CD4-positive, alpha-beta T cell treated with Interleukin-12 subunit alpha and Interleukin-12 subunit beta, for 1 hour (primary cell): ENCODE measurements at places on chromosomes 3 and 15.

DNA sequence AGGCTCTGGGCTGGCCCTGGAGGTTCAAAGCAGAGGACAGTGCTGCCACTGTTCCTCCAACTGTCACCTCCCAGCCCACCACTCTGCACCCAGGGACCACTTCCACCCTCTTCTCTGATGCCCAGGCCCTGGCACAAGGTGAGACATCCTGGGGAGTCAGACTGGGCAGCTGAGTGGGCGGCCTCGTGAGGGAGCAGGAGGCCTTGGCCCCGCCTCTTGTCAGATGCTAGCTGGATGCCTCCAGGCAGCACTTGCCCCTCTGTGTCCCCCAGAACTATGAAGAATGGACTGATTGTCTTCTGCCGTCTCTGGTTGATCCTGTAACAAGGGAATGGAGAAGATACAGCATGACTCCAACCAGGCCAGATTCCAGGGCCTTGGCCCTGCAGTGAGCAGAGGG lies 191.0 kb upstream of the LINGO1 start:
- DNase-seq, result no peak

- DNase-seq, result no peak
Observed at GRCh38 chr15:31275331-31276262, 51.0 kb upstream of the KLF13 start.

GRCh38 chr3:23864931-23865330 lies 51.9 kb downstream of the NKIRAS1 start:
- no peak for DNase-seq

DNA sequence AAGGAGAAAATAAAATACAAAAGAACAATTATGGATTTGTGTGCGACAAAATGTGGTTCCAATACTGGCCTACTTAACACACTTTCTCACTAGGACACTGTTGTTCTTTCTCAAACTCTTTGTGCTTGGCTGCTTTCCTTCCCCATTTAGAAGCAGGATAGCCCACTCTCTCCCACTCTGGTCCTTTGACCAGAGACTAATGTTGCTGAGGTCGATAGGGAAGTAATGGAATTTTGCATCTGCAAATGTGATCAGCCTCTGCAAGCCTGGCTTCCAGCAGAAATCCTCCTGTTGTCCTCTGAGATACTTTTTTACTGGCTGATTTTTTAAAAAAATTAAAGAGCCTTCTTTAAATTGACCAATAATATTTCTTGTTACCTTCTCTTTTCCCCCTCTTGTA lies 71.0 kb downstream of the PPM1L start:
- DNase-seq, result no peak

GRCh38 chr15:93705753-93706455 lies 525.5 kb upstream of the MCTP2 start:
- DNase-seq, result no peak

DNA sequence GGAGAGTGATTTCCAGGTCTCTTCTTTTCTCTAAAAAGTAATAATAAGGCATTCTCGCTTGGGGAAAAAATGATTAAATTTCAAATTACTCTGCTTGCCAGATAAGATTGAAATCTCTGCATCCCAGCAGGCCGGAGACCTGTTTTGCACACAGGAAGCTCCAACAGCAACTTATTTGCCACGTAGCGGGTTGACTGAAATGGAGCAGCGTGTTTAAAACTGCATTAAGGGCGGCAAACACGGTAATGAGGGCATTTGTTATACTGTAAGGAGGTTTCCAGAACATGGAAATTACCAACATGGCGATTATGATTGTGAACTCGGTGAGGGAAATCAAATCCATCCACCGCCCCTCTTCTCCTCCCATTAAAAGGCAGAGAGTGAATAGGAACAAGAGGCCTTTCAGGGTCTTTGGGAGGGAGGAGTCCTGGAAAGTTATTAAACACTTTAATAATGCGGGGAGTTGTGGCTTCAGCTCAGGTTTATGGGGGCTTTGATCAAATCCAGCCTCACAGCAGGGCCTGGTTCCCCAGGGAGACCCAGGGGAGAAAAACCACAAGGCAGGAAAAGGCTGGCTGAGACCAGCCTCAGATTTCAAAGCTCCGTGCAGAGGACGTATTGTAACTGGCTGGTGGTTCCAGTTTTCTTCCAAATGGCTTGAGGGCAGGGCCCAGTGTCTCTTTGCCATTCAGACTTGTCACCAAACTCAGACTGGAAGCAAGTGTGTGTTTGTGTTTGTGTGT lies 242.3 kb downstream of the TLE3 start:
- DNase-seq, result no peak

DNA sequence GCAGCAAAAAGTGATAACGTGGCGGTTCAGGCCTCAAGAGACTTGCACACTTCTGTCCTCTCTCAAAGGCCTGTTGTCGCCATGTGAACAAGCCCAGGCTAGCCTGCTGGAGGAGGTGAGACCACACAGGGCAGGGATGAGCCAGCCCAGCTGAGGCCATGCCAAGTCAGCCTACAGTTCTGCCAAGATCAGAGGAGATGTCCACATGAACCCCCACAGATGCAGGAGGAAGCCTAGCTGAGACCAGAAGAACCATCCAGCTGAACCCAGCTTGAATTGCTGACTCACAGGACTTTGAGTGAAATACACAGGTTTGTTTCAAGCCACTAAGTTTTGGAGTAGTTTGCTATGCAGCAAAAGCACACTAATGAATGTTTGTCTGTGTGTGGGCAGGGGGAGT lies 50.3 kb upstream of the SEC13 start:
- DNase-seq, result no peak

DNA sequence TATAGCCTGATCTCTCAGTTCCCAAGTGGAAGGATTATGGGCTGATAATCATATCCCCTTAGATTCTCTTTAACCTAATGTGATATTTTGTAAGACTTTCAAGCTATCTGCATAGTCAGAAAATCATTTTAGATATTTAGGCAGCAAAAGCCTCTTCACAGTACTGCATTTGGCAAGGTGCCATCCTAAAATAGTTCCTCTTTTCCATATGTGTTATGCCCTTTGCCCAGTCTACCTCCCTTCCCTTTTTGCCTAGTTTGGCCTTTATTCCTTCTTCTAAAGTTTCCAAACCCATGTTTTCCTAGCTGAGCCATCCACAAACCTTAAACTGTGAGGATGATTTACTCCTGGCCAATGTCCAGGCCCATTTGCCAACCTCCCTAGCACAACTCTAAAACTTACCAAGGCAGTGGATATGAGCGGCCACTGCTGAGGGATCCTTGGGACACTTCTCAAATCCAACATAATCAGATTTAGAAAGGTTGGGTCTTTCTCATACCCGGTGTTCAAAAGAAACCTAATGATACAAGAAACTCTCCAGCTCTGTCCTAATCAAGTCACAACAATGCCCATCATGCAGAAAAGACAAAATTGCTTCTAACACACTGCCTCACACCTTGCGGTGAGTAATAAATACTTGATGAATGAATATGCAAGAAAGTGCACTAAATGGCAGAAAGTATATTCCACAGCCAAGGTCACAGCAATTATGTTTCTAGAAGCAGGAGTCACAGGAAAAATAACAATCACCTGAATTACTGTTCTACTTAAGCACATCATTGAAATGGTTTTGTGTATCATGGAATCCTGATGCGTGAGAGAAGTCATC lies 493.9 kb downstream of the NLGN1 start:
- no peak for DNase-seq

DNA sequence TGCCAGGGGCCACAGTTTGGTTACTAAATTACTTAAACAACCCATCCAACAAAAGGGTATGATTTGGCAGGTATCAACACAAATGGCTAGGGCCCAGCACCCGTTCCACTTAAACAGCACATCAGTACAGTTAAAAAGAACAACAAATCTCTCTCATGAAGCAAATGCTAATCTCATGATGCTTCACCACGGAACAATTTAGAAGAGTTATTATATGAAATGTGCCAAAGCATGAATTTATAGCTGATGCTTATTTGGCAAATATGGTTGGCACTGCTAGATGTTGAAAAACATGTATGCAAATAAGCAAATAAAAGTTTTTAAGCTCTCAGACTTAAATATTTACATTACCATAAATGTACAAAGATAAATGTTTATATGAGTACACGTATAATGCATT lies 2.3 kb downstream of the PEAK1 start:
- DNase-seq, result no peak

- no peak for DNase-seq
Observed at GRCh38 chr3:88983458-88983857, 124.0 kb upstream of the EPHA3 start.

- no peak for DNase-seq
Observed at GRCh38 chr15:66842710-66843441, 140.8 kb downstream of the SMAD6 start.

DNA sequence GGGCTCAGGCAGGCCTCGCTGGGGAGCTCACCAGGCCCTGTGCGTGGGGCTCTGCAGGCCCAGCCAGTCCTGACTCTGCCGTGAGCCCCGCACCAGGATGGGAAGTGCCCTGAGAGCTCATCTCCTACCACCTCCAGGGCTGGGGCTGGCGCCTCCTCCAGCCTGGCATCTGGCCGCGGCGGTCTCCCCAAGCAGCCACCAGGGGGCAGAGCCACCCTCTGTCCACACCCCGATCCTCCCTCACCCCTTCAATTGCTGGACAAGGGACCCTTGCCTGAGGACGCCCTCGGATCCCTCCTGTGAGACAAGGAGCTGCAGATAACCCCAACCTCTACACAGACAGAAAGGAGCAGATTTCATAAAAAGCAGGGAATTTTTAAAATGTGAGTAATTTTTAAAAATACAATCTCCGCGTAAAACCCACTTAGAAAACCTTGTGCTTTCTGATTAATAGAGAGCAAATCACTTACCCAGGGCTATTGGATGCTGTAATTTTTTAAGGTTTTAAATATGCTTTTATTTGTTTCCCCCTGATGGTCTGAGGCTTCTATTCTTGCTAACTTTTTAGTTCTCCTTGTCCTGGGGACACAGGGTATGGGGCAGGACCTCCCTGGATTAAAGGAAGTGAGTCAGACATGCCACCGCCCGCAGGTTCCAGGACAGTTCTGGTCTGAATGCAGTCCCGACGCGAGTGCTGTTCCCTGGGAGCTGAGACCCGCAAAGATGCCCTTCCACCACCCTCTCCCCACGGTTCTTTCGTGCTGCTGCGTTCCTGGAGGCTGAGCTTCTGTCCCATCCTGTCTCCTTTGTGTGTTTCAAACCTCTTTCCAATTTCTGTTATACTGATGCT lies 52.3 kb upstream of the CHRNA7 start:
- peak; percentile 48 for DNase-seq

- no peak for DNase-seq
Observed at GRCh38 chr3:12312010-12312409, 23.1 kb downstream of the PPARG start.

GRCh38 chr15:89028036-89028435 lies 60.2 kb upstream of the ABHD2 start:
- no peak for DNase-seq

- no peak for DNase-seq
Observed at GRCh38 chr3:52830535-52831258, at the start of gene ITIH4. TSS of gene ITIH4 (minus strand) at chr3:52830672. CDS start at chr3:52830642, 30 bp downstream.

DNA sequence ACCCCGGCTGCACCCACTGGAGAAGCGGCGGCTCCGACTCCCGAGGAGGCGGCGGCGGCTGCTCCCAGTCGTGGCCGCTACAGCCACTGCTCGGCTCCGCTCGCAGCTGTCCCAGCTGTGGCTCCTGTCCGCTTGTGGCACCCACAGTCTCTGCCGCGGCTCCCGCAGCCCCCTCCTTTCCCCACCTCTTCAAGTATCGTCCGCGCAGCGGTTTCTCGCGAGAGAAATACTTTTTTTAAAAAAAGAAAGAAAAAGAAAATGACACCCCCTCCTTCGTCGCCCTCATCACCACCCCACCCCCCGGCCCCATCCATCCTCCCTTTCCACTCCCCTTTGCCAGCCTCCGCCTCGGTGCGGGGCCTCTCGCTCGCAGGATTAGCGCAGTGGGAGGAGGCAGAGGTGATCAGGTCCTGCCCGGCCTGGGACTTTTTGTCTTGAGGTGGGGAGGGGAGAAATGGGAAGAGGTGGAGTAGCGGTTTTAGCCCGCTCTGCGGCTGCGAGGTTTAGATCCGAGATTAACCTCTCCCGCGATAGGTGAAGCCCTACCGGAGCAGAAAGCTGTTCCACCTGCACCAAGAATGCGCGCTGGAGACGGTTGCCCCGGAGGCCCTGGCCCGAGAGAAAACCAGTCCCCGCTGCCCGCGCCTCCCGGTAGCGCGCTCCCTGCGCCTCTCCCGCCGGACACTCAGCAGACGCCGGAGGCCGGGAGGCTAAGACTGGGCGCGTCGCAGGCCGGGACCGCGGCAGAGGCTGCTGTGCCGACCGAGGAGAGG lies at the start of gene FBN1:
FBN1 (minus strand) TSS at position 152 of the 773 bp plus-strand sequence. CDS start 940 bp downstream, outside the sequence.
- DNase-seq, result no peak

DNA sequence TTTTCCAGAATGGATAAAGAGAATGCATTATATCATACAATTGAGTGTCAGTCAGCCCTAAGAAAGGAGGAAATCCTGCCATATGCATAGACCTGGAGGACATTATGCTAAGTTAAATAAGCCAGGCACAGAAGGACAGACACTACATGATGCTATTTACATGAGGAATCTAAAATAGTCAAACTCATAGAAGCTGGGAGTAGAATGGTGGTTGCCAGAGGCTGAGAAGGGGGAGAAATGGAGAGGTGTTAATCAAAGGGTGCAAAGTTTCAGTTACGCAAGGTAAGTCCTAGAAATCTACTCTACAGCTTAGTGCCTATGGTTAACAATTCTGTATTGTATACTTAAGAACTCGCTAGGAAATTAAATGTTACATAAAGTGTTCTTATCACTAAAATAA lies 66.5 kb downstream of the IL1RAP start:
- DNase-seq, result no peak

DNA sequence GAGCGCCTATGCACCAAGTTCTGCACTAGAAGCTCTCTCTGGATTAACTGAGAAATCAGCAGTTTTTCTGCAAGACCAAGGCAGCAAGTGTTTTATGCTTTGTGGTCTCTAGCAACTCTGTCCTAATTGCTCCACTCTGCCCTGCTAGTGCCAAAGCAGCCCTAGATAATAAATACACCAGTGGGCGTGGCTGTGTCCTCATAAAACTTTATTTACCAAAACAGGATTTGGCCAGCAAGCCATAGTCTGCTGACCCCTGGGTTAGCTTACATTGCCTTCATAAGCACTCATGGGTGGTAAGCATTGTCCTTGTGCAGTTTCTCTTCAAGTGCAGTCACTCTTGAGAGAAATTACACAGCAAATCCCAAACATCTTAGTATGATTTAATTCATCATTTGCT lies 30.7 kb upstream of the SLC24A5 start:
- DNase-seq, result no peak

GRCh38 chr15:67175643-67176071 lies 78.8 kb downstream of the AAGAB start:
- DNase-seq, result peak; percentile 31

GRCh38 chr15:39354189-39354588 lies 226.7 kb upstream of the THBS1 start:
- DNase-seq, result no peak

GRCh38 chr3:48435774-48436476 lies 4.0 kb downstream of the CCDC51 start:
- peak; percentile 89 for DNase-seq

DNA sequence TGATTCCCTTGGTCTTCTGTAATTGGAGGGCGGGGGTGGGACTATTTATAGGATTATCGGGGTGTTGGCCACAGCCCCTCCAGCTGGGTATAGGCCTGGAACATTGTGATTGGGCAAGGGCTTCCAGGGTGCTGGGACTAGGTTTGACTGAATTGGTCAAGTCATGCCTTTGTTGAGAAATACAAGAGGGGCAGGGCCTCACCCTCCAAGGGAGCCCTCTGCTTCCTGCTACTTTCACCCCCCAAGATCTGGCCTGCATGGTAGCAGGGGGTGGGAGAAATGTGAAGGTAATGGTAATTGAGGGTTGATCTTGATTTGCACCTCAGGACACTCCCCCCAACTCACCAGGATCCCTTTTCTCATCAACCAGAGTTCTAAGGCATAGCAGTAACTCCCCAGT lies 25.2 kb downstream of the TRIM71 start:
- DNase-seq, result no peak

- no peak for DNase-seq
Observed at GRCh38 chr3:110984456-110985250, 87.0 kb upstream of the NECTIN3 start.
